Lung microvascular endothelial cell (primary cell): ENCODE measurements at places on chromosomes 7 and 10. TPM values are rescaled to one million over a fixed set of nuclear protein-coding genes. Genes with fewer than 3 reads are reported as not detected.

The AGMO gene
- 0.22 and 0.40 TPM in 2 replicates for total RNA-seq

The GPER1 gene
- 1.1 and 1.2 TPM in 2 replicates for total RNA-seq

DNA sequence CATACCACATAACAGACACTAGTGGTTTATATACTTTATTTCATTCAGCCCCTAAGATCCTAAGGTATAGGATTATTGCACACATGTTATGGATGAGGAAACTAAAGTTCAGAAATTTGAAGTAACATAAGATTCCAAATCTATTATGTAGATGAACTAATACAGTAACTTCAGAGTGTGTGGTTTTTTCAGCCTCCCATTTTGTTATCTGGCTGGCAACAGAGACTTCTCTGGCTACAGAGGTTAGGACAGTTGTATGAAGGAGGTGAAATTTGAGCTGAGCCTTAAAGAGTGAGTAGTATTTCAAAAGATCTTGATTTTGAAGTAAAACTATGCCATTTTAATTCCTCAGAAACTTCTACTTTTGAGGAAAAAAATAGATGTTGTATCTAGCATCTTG is 125.4 kb downstream of the MAPK8 start:
- no peak for DNase-seq

GRCh38 chr10:103630156-103630555 is 136.7 kb downstream of the NEURL1 start:
- DNase-seq: no peak

GRCh38 chr7:3214090-3214413 is 87.0 kb upstream of the SDK1 start:
- DNase-seq: no peak
